ENCODE measurements at places on chromosomes 6 and 20. TPM values are rescaled to one million over a fixed set of nuclear protein-coding genes. Genes with fewer than 3 reads are reported as not detected.

The BPIFB4 gene
- total RNA-seq = not detected

DNA sequence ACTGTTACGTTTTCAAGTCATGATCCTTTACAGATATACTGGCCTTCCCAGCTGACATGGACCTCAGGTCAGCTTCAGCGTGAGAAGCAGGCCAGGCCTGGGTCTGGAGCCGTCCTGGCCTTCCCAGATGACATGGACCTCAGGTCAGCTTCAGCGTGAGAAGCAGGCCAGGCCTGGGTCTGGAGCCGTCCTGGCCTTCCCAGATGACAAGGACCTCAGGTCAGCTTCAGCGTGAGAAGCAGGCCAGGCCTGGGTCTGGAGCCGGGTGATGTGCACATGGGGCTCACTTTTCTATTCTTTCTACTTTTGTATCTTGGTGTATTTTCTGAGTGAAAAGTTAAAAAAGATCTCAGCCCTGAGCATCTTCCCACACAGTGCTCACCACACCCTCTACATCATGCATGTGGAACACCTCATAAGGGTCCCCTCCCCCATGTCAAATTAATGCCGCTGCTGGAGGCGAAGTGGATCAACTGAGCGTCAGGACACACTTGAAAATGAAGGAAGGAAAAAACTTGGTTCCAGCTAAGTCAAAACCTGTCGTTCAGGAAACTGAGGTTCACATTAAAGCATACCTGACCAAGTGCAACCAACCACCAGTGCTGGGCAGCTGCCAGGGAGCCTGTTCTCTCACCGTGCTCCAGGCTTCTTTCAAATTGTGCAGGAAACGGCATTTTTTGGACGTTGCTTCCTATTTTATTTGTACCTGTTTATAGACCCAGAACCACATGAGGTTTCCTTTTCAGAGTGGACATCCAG, 32.2 kb downstream of the KIF25 start:
- no peaks in the 10 kb centered on the region for H3K36me3 ChIP-seq
- peaks cover 26% of the 10 kb centered on the region for H3K4me1 ChIP-seq
- H3K4me3 ChIP-seq = no peak overlapping the region

- H3K4me1 ChIP-seq = peaks cover 5% of the 10 kb centered on the region
- no peak overlapping the region for H3K4me3 ChIP-seq
- no peaks in the 10 kb centered on the region for H3K36me3 ChIP-seq
- no peak for DNase-seq
- H3K27ac ChIP-seq = no peak overlapping the region
Measured at GRCh38 chr6:45574885-45575284, 197.2 kb upstream of the SUPT3H start.

DNA sequence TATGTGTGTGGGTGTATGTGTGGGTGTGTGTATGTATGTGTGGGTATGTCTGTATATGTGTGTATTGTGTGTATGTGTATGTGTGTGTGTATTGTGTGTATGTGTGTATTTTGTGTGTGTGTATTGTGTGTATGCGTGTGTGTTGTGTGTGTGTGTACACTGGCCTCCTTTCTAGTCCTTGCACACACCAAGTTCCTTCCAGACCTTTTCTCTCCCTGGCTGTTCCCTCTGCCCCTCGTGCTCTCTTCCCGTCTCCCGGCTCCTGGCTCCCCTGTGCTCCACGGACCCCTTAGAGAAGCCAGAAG, 11.4 kb downstream of the VSTM2L start:
- no peaks in the 10 kb centered on the region for H3K36me3 ChIP-seq
- no peak for DNase-seq
- H3K27ac ChIP-seq = no peak overlapping the region

DNA sequence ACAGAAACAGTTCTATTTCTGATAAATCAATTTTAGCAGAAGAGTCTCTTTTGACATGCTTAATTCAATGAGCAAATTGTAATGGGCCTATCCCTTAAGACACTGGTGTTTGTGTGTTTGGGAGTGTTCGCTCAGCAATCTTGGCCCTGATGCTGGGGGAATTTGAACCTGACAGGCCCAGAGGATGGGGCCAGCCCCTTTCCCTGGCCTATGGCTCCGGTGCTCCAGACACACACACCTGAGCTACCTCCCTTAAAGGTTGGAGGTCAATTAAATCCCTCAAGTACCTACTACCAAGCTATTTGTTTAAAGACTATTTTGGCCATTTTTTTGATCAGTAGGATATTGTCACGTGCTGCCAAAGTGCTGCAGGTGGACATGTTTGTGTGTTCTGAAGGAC, 549.3 kb downstream of the PRKN start:
- H3K27me3 ChIP-seq = no peaks in the 10 kb centered on the region
- no peaks in the 10 kb centered on the region for H3K36me3 ChIP-seq
- H3K4me3 ChIP-seq = no peak overlapping the region
- peaks cover 15% of the 10 kb centered on the region for H3K4me1 ChIP-seq

Data from lower lobe of right lung (tissue), 2 donors.